ENCODE measurements at places on chromosomes 2 and 18.

GRCh38 chr2:68404164-68404563 is 39.1 kb downstream of the PLEK start:
- DNase-seq, result no peak

- DNase-seq, result no peak
Measured at GRCh38 chr2:189580658-189581353, at the start of gene SLC40A1. SLC40A1 (minus strand) TSS chr2:189580786; CDS start chr2:189580460, 326 bp downstream.

- DNase-seq, result peak; percentile 81
Measured at GRCh38 chr18:48455555-48456478, 46.6 kb upstream of the ZBTB7C start.

- DNase-seq, result peak; percentile 50
Measured at GRCh38 chr2:12155303-12156051, 409.0 kb downstream of the LPIN1 start.

- no peak for DNase-seq
Measured at GRCh38 chr2:27000995-27001394, 30.6 kb downstream of the MAPRE3 start.

GRCh38 chr2:39265315-39265714 is 21.5 kb upstream of the CDKL4 start:
- DNase-seq, result no peak

DNA sequence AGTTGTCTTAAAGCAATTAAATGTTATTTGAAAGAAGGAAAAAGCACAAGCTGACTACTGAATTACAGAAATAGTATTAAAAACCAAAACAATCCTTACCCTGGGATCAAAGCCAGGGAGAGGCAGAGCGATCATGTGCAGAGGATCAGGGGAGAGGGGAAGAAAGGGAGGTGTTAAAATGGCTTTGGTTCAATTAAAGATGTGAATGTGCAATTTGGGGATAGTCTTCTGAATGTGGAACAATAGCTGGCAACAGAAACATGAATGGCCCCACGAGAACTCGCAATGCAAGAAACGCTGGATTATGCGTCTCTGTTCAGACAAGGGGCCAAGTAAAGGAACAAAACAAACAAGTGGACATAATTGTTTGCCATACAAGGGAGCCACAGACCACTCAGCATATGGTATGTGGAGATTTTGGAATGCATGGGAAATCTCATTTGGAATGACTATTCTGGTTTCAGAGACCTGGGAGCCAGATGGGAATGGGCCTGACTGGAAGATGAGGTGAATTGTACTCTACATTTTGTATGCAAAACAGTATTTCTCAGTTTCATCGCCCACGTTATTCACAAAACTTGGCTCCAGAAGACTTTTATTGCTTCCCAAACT is 155.4 kb downstream of the SLC4A3 start:
- DNase-seq, result peak; percentile 3

- DNase-seq, result no peak
Measured at GRCh38 chr2:54704238-54704637, 19.2 kb upstream of the EML6 start.

- DNase-seq, result no peak
Measured at GRCh38 chr18:10515456-10515855, 10.4 kb upstream of the NAPG start.

GRCh38 chr2:68303033-68303901 is 16.5 kb downstream of the CNRIP1 start:
- no peak for DNase-seq

DNA sequence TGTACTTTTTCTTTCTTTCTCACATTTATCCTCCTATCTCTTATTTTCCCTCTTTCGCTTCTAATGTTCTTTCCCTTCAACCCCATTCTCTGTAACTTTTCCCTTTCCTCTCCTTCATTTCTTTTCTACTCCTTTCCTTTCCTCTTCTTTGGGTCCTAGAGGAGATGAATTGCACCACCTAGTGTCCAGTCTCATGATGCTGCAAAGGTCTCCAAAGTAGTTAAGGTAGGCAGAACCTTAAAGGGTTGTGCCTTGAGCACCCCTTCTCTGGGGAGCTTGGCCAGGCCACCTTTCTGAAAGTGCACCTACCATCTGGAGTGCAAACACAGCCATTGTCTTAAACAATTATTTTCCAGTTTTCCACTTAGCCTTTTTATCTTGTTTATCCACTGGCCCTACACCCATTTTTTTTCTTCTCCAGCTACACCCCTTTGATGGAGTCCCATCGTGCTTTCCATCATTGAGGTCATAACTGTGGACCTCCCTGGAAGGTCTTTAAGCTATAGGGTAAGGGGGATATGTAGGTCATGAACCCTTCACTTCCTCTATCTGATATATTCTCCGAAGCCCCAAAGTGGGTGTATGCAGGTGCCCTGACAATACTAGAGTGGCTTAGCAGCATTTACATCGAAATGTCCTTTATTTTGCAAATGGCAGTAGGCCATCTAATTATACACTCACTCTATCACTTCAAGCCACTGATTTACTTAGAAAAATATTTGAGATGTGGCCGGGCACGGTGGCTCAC is 155.9 kb downstream of the ESCO1 start:
- DNase-seq, result no peak

DNA sequence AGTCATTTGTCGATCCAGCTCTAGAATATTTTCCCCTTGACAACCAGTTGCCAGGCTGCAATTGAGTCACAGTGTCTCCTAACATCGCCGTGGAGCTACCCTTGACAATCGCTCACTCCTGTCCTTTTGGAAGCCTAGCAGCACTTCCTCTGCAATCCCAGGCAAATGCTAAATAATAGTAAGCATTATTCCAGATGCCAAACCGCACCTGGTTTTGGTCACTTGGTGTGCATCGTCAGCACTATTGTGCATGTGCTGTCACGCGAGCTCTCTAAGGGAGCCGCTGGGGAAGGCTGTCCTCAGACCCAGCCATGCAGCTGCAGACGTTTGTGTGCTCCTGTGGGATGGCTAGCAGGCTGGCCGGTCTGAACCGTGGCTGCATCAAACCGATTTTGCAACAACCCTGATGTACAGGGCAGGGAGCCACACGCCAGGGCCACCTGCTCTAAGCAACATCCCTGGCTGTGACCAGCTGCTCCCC is 549.5 kb upstream of the ID2 start:
- DNase-seq, result no peak

GRCh38 chr2:226208726-226209125 is 590.9 kb downstream of the IRS1 start:
- no peak for DNase-seq

- DNase-seq, result no peak
Measured at GRCh38 chr2:109633284-109633961, 19.3 kb downstream of the SOWAHC start.

DNA sequence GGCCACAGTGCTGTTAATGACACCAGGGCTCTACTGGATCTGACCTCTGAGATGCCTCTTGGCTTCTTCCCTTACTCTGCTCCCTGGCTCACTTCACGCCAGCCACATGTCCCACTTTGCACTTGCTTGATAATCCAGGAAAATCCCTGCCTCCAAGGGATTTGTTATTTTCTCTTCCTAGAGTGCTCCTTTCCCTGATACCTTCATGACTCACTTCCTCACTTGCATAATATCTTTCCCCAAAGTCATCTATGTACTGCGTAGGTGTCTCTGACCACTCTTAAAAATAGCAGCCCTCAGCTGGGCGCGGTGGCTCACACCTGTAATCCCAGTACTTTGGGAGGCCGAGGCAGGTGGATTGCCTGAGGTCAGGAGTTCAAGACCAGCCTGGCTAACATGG is 572.3 kb downstream of the PLCL1 start:
- no peak for DNase-seq

DNA sequence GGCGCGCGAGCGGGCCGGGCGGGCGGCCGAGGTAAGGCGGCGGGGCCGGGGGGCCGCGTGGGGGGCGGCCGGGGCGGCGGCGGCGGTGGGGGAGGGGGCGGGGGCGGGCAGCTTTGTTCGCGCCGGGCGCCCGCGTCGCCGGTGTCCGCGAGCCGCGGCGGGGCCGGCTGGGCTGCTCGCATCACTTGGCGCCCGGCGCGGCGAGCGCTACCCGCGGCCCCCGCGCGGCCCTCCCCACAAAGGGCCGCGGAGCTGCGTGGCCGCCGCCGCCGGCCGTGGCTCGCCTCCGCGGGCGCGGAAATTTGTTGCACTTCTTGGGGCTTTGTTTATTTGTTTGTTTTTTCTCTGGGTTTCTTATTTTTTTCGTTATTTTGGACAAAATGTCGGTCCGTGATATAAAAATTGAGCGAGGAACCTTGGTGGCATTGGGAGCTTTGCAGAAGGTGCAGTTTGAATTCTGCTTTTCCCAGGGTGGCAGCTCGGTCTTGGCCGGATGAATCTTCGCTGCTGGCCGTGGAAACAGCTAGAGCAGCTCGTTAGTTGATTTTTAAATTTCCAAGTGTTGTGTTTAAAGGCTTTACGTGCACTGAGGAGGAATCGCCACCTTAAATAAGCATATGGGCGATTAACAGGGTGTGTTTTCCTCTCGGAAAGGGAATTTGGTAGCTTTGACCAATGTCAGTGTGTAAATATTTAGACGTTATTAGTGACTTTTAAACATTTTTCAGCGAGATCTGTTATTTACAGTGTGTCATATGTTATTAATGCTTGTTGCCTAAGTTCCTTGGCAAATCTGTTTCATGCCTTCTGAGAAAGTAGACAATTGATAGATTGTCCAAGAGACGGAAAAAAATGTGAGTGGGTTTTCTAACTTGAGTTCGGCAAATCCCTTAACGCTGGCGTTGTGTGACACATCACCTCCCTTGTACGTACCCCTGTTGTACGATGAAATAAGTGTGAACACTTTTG is 822 bp downstream of the UBE2E3 start:
- DNase-seq, result no peak

DNA sequence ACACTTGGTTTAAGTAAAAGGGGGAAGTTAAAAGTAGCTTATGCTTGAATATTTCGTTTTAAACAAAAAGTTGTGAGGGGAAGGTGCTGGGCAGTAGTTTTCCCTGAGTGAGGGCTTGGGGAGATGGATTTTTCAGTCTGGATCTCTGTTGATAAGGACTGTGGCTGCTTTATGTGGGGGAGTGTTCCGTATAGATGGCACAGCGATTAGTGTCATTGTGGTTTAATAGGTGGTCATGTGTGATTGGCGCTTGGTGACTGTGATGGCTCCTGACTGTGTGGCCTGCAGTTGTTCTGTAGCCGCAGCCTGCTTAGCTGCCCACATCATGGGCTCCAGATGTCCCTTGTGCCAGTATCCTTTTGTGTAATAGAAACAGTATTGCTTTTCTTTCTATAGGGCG is 156.2 kb downstream of the WDSUB1 start:
- DNase-seq, result no peak

DNA sequence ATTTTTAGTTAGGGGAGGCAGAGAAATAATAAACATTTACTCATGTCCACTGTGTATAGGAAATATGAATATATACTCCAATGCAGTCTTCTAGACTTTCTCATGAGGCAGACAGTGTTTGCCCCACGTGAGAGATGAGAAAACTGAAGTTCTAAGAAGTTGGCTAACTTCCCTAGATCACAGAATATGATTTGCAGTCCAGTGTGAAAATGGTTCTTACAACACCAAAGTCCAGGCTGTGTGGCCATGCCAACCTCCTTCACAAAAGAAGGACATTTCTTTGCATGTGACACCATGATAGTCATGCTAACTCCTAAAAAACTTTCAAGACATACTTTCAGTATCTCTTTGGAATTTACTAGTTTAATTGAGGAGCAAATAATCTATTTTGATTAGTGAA is 143.7 kb downstream of the IRS1 start:
- no peak for DNase-seq

DNA sequence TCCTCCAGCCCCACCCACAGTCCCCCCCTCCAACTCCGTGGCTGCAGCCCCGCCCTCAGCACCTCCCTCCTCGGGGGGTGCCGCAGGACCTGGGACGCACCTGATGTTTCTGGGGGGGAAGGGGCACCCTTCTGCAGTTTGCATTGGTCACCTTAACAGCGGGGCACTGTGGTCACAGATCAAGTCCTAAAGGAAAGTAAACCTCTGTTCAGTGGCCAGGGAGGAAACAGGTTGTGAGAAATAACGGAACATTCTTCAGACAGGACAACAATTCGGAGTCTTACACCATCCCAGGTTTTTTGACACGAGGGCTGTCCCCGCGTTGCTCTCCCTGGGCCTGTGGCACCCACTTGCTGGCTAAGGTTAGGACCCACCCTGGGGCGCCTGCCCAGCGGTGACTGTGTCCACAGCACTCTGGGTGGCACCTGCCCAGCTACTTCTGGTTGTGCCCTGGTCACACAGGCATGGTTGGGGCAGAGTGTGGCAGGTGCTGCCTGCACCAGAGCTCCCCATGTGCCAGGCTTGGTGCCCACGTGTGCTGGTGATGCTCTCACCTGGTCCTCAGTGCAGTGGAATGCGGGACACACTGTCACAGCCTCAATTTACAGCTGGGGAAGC is 93.5 kb upstream of the OTOS start:
- no peak for DNase-seq

GRCh38 chr18:70047931-70048603 is 100.4 kb upstream of the CD226 start:
- DNase-seq, result peak; percentile 15

DNA sequence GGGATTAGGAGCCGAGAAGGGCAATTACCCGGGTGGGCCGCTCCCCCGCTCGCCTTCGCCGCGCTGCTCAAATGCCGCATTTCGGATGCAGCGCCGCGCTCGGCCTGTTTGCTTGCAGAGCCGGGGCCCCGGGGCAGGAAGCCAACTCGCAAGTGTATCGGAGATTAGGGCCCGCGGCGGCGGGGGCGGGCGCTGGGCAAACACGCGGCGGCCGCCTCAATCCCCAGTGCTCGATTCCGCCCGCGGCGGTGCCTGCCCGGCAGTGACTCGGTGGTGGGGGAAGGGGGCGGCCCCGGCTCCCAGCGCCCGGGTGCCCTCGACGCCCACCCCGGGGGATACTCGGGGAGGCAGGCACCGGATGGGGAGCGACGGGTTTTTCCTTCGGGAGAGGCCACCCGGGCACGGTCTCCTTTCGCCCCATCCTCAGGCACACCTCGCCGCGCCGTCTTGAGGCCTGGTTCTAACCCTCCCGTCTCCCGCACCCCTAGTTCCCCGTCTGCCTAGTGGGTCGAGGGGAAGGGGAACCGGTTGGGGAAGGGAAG is 26.6 kb upstream of the NOTO start:
- DNase-seq, result no peak

DNA sequence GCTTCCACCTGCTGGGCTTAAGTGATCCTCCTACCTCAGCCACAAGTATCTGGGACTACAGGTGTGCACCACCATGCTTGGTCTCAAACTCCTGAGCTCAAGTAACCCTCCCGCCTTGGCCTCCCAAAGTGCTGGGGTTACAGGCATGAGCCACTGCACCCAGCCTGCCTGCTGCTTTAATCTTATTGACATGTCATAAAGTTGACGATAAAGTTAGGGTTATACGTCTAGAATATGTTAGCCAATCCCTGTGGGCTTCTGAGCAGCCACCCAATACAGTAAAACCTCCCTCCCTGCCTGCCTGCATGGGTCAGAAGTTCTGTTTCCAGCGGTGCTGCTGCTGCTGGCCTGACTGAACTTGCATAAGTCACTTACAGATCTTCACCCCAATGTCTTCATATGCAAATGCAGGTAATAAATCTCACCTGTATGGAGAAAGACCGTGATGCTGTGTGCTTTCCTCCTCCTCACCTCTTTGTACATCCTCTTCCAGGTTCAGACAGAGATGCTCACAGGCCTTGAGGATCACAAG is 30.1 kb downstream of the TGIF1 start:
- DNase-seq, result no peak

GRCh38 chr2:214401580-214401979 is 9.3 kb upstream of the VWC2L start:
- no peak for DNase-seq

- DNase-seq, result no peak
Measured at GRCh38 chr18:62954366-62954765, 239.0 kb downstream of the PHLPP1 start.

- no peak for DNase-seq
Measured at GRCh38 chr18:74861154-74861553, 263.5 kb downstream of the ZNF407 start.

Measured in fibroblast of skin of left biceps (primary cell).